ENCODE measurements at places on chromosomes 7 and 10.
A peak's percentile ranks its signal among the peaks of the same experiment; 100 is the strongest.

DNA sequence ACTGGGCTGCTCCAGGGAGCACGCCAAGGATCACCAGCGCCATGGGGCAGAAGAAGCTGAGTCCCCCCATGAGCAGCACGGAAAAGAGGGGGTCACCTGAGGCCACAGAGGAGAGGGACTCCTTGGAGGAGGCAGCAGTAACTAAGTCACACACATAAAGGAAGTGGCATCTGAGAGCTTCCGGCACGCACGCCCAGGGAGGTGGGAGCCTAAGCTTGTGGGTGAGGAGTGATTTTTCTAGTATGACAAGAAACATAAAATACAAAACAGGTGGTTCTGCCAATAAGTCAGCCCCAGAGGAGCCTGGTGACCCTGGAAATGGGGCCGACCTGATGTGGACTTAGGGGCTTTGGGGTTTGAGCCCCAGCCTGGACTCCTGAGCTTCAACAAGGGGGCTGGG is 60.8 kb downstream of the CARD11 start:
- DNase-seq, result no peak

- DNase-seq, result no peak
Measured at GRCh38 chr10:86821388-86821999, 65.1 kb downstream of the BMPR1A start.

DNA sequence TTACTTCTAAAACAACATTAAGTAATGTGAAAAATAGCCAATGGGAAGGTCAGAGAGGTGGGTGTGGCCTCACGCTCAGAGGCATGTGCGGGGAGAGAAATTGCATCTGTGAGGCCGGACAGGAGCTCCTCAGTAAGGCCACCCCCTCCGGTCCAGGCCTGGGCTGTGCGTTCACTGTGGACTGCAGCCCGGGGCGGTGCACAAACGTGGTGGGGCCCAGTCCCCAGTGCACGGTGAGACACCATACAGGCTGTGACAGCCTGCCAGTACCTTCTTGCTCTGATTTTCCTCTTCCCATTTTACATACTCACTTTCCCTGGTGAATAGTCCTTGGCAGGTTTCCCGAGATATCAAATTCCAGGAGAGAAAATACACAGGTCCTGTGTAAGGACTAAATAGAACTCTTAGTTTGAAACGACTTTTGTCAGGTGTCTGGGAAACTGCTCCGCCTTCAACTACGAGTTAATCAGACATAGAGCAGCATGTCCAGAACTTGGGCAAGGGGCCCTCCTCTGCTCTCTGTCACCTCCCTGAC is 174.1 kb upstream of the MKI67 start:
- DNase-seq, result peak; percentile 40

DNA sequence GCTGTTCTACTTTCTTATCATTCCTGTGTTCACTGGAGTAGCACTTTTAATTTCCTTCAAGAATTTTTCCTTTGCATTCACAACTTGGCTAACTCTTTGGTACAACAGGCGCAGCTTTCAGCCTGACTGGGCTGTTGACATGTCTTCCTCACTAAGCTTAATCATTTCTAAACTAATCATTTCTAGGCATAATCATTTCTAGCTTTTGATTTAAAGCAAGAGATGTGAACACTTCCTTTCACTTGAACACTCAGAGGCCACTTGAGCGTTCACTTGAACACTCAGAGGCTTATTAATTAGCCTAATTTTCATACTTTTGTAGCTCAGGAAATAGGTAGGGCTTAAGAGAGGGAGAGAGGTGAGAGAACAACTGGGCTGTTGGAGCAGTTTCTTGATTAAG is 15.9 kb downstream of the C10orf90 start:
- DNase-seq, result no peak

DNA sequence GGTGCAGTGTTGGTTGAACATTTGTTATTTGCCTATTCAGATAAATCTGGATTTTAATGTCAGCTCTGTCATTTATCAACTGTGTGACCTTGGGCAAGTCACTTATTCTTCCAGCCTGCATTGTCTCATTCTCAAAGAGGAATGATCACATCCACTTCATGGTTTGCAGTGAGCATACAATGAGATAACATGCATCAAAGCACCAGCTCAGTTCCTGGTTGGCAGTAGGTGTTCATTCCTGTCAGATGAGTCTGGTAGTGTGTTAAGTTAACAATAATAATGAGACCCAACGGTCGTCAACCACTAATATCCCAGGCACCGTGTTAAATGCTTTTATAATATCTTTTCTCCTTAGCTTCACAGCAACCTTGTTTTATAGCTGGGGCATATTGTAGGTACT is 137.3 kb downstream of the SORCS3 start:
- no peak for DNase-seq

GRCh38 chr10:43094085-43094484 is 17.2 kb downstream of the RET start:
- no peak for DNase-seq

DNA sequence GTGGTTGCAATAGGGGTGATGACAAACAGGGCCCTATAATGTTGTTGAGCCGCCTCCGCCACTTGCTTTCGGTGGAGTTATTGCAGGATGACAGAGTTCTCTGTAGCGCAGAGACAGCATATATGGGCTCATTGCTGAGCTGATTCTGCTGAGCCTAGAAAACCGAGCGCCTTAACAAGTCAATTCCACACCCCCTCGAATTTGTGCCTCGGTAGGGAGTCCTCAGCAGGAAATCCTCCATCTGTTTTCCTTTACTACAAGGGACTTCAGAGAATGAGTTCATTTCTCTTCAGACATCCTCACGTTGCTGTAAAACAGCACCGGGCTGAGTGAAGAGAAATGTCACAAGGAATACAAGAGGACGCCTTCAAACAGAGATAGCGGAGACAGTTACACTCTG is 90.7 kb upstream of the KIAA1217 start:
- peak; percentile 42 for DNase-seq

- DNase-seq, result no peak
Measured at GRCh38 chr7:158032561-158033115, 555.0 kb downstream of the PTPRN2 start.

All from left hindlimb (tissue), 1 donor.